ENCODE measurements at places on chromosomes 2 and 18.
A peak's percentile ranks its signal among the peaks of the same experiment; 100 is the strongest.

GRCh38 chr2:58634653-58635370 is 393.7 kb upstream of the FANCL start:
- no peak for DNase-seq

GRCh38 chr18:903701-904100 is 970 bp upstream of the ADCYAP1 start:
- DNase-seq = peak; percentile 52

DNA sequence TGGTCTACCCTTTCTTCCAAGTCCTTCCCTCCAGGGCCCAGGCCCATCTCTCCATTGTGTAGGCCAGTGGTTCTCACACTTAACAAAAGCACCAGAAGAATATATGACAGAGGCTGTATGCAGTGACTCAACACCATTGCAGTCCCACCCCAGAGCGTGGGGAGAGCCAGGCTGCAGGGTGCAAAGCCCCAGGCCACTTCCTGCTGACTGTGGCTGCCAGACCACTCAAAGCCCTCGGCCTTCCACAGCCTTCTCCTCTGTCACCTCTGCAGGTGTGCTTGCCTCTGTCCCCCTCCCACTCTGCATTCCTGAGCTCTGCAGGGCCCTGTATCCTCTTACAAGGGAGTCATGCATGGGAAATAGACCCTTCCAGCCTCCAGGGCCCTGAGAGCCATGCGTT is 40.4 kb upstream of the ARHGEF4 start:
- DNase-seq = no peak

DNA sequence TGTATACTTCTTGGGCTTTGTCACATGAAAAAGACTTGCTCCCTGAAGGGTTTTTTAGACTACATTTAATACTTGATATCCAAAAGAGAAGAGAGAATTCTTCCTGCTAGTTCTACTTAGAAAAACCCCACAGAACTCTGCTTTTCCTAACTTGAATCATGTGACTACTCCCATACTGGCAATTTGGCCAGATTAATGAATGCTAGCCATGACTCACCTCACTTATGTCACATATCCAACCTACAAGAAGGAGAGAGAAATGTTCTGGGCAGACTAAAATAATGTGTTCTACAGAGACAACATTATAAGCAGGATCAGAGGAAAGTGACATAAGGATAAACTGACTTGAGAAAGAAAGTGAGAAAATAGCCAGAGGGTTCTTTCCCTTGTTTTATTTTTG is 249.3 kb upstream of the GULP1 start:
- no peak for DNase-seq

- DNase-seq = no peak
Measured at GRCh38 chr2:201419986-201420385, 31.3 kb downstream of the TRAK2 start.

GRCh38 chr18:25982961-25983360 is 107.5 kb downstream of the SS18 start:
- no peak for DNase-seq

GRCh38 chr18:59861963-59862819 is 37.6 kb upstream of the PMAIP1 start:
- DNase-seq = no peak

GRCh38 chr18:57054891-57055290 is 92.0 kb upstream of the BOD1L2 start:
- no peak for DNase-seq

DNA sequence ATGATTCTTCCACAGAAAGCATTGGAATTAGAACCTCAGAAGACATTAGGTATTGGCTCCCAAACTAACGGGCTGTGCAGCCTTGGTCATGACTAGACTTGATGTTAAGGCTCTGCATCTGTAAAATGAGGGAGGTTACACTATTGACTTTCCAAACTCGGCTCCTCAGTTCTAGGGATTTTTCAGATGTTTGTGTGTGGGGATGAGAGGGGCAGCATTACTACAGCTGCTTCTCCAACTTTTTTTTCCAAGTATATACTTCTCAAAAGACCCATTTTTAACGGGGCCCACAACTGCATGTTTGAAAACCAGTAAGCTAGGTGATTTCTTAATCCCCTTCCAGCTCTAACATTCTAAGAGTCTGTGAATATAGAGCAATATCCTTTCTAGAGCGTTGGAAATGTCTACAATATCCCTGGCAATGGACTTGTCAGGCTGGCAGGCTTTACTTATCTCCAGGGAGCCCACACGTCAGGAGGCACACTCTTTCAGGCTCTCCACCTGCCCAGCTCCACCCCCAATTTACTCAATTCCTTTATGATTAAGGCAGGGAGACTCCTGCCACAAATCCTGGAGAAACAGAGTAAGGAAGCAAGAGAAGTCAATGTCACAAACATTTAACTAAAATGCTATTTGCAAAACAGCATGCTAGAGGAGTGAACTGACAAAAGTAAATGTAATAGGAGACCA is 844 bp upstream of the MPV17 start:
- DNase-seq = no peak

GRCh38 chr2:101047774-101048173 is 45.7 kb downstream of the RPL31 start:
- DNase-seq = no peak

- DNase-seq = no peak
Measured at GRCh38 chr2:29044459-29044858, 29.9 kb downstream of the PCARE start.

- peak; percentile 82 for DNase-seq
Measured at GRCh38 chr2:62306751-62307468, 111.0 kb downstream of the B3GNT2 start.

DNA sequence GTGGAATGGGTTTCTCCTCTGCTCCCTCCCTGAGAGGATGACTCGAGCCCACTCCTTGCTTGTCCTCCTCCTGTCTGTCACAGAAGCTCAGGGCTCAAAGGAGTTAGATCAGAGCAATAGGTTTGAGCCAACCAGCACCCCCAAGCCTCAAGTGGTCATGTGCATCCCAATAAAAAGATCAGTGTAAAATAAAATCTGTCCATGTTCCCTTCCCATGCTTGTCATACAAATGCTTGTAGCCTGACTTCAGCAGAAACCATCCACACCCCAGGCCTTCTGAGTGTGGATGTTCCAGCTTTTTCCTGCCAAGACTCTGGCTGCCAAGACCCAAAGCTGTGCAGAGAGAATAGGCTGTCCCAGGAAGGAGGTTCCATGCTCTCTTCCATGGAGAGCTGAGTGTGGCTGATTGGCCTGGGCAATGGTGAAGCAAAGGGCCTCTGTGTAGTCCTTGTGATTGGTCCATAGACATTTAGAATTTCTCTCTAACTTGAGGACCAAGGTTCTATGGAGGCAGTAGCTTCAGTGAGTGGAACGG is 67.4 kb downstream of the GYPC start:
- no peak for DNase-seq

DNA sequence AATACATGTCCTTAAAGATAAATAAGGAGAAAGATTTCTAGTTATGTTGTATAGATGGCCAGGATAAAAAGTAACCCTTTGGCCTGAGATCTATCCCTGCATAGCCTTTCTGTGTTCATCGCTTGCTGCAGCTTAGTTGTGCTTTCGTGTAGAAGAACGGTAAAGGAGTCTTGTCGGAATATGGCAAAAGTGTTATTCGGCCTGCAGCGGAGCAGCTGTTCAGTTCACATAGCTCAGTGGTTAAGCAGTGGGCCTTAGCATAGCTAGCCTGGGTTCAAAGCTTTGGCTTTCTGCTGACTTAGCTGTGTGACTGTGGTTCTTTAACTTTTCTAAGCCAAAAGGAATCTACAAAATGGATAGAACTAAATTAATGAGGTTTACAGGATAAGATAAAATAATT is 55.4 kb downstream of the MALT1 start:
- no peak for DNase-seq

DNA sequence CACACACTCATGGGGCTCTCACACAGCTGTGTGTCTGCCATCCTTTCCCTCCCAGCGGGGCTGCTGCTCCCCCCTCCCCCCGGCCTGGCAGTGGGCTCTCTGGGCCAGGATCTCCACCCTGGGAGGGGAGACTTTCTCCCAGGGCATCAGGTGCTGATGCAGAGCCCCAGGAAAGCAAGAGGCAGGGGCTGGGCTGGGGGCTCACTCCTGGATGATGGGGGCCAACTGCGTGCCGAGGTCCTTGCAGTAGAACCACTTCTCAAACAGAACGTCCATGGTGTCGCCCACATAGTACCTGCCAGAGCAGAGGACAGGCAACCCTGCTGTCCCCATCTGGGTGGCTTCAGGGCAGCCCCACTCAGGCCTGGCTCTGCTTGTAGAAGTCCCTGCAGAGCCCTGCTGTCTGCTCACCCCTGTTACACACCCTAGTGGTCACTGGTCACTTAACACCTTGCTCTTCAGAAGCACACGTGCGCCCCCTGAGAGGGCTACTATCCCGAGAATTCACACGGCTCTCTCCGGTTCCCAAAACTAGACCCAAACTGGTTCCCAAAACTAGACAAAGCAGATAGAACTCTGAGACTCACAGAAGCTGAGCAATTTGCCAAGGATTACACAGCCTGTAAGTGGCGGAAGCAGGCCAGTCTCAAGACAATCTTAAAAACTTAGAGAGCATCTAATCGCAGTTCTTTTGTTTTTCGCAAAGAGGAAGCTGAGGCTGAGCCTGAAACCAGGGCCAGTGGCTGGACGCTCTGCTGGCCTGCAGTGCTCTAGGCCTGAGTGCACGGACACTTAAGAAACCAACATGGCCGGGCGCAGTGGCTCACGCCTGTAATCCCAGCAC is 6.6 kb upstream of the OXER1 start:
- DNase-seq = no peak

- no peak for DNase-seq
Measured at GRCh38 chr2:18047896-18048657, 169.6 kb downstream of the KCNS3 start.

Data from activated CD4-positive, alpha-beta T cell treated with anti-CD3 and anti-CD28 coated beads, Interleukin-2, amount 50 U/mL, for 16 hours (primary cell).